ENCODE measurements at places on chromosomes 7 and 10.

DNA sequence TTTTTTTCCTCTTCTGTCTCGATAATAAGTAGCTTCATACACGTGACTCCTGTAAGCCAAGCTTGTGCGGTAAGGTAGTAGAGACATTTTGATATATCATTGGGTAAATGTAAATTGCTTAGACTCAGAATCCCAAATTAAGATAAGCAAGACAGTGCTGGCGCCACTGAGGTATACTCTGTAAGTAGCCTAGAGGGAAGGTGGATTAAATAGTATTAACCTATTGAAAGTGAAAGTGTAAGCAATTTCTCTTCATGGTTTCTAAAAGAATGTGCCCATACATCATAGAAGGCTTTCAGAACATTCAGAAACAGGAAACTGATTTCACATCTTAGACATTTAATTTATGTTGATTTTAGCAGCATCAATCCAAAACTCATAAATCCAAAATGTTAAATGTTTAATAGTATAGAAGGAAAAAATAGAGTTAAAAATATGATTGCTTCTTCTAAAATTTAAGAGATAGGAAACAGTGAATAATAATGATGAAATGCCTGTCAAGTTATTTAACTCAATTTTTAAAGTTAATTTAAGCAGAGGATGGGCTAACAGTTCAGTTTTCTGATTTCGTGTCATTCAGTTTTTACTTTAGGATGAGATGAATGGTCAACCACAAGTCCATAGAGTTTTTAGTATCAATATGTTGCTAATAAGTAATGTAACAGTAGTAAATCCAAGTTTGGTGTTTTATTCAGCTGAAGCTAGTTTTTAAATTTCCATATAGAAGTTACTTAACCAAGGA, 36.8 kb downstream of the LRRC72 start:
- no peak for DNase-seq

GRCh38 chr10:47101196-47101595, 190.0 kb downstream of the PTPN20 start:
- no peak for DNase-seq

DNA sequence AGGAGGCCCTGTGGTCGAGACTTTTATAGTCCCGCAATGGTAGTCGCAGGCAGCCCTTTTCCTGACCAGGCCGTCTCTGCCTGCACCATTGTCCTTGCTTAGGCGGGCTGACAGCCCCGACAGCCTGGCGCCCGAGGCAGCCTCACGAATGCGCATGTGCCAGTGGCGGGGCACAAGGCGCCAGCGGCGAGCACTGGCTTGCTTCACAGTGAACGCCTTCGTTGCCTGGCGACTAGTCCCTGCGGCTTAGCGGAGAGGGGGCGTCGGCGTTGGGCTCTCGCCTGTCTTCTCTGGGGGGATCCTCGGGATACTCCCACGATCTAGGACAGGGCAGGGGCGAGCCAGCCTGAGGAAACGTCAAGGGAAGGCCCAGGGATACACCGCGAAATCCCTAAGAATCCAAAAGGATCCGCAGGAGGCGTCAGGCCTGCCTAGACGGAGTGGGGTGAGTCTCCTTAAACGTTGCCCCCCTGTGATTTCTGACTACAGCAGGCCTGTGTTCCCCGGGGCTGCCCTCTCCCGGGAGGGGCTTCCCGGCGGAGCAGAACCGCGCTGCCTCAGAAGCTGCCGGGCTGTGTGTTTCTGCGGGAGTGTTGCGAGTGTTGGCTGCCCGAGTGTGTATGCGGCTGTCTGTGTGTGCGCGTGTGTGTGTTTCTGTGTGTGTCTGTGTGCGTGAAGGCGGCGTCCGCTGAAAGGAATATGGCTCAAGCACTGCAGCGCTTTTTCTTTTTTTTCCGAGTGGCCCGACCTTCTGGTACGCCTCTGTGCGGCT, 20.5 kb upstream of the ZNF273 start:
- DNase-seq: no peak

DNA sequence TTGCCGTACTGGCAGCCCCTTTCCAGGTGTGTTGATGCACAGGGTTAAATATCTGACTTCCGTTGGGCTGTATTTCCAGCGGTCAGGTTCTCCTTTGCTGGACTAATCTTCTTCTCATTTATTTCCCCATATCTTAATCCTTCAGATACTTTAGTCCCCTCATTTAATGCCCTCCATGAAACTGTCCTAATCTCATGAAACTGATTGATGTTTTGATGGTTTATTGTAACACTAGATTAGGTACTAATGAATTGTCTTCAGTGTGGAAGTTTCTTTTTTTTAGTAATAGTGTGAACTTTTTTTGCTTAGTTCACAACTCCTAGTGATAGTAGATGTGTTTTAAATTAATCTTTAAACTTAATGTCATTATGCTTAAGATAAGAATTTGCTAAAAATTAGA, 6.3 kb downstream of the CUL1 start:
- no peak for DNase-seq

GRCh38 chr7:55021053-55021452, 2.2 kb downstream of the EGFR start:
- DNase-seq: no peak

GRCh38 chr7:2873686-2874551, 29.8 kb upstream of the GNA12 start:
- no peak for DNase-seq

DNA sequence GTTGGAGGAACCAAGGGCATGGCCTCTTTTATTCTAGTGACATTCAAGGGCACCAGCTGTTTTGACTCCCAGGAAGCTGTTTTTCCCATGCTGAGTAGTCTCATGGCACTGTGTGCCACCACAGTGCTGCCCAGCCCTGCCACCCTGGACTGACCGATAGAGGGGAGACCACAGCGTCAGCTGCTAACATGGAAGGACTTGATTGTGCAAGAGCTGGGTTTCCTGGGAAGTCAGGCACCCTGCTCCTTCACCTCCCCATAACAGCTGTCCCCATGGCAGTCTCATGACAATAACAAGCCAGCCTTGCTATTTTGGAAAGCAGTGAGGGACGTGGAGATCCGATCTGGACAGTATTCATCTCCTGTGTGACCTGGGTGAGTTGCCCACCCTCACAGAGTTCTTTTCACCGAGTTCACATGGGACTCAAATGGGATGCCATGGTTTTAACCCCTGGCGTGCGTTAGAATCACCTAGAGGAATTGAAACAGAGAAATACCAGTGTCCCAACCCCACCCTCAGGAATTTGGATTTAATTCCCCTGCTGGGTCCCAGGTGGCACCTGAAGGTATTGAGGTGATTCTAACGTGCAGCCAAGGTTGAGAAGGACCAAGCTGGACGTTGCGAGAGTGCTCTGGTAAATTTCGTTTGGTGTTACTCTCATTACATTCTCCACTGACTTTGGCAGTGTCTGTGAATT, 174.8 kb downstream of the CELF2 start:
- no peak for DNase-seq

DNA sequence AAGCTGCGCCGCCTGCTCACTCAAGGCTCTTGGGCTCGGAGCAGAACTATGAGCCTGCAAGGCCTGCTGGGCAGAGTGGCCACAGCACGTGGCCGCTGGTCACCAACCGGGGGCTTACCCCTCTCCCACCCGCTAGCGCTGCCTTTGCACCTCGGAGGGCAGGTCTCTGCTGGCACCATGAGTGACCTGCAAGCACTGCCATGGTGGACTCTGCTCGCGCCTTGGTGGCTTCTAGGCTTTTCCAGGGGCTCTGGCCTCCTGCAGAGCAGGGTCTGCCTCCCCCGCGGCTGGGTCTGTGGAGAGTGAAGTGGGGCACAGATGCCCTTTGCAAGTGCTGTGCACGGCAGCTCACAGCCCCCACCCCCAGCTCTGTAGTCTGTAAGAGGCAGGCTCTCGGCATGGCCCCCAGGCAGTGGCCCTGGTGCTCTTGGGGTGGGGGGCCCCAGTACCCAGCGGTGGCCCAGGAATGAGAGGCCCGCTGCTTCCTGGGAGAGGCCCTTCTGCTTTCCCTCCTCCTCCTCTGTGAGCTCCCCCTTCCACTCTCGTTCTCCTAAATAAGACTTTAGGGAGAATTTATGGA, 119.6 kb downstream of the INPP5A start:
- DNase-seq: no peak

DNA sequence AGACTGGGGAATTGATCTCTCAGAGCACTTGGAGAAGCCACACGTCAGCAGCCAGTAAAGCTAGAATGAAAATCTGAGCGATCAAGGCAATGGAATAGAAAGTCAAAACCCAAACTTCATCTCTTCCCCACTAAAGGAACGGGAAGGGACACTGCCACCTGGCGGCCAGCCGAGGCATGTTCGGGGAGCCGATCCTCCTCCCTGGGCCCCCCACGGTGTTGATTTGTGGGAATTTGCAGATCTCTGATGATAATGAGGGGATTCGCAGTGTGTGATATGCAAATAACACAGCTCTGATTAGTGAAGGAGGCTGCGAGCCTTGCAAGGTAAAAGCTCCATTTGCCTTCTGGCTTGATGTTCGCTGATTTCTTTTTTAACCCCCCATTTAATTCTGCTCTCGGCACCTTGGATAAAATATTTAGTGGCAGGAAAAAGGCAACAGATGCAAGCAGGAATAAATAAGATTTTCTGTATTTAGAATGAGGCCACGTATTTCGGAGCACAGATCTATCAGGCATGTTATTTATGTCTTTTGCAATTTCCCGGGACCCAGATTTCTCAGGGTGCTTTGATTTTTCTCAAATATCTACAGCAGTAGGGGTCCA, 258.6 kb downstream of the PAXIP1 start:
- DNase-seq: no peak

- DNase-seq: no peak
Measured at GRCh38 chr10:47094636-47095035, 183.4 kb downstream of the PTPN20 start.

GRCh38 chr7:37284805-37285231, 163.8 kb downstream of the ELMO1 start:
- no peak for DNase-seq

DNA sequence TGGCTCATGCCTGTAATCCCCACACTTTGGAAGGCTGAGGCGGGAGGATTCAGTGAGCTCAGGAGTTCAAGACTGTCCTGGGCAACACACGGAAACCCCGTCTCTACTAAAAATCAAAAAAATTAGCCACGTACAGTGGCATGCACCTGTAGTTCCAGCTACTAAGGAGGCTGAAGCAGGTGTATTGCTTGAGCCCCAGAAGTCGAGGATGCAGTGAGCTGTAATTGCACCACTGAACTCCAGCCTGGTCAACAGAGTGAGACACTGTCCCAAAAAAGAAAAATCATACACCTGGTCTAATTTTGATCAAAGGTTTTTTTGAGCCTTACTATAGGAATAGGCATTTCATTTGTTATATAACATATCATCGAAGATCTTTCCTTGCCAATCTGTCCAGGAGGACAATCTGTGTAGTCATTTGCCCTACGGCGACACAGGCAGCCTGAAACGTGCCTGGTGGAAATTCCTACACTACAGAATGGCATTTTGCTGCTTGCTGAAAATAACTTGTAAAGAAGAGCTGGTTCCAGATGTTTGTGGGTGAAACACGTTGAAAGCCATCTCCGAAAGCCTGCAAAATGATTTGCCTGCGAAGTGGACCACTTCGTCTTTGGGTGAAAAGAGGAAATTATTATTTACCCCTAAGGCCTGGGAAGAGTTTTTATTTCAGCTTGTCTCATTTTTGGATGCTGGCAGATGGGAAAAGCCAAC, 31.3 kb upstream of the GDI2 start:
- peak; percentile 74 for DNase-seq

- DNase-seq: no peak
Measured at GRCh38 chr7:29270594-29271318, 76.2 kb downstream of the CHN2 start.
